GM23338 (cell line): ENCODE measurements at places on chromosomes 12 and 14. TPM values are rescaled to one million over a fixed set of nuclear protein-coding genes. Genes with fewer than 3 reads are reported as not detected.
A peak's percentile ranks its signal among the peaks of the same experiment; 100 is the strongest.

DNA sequence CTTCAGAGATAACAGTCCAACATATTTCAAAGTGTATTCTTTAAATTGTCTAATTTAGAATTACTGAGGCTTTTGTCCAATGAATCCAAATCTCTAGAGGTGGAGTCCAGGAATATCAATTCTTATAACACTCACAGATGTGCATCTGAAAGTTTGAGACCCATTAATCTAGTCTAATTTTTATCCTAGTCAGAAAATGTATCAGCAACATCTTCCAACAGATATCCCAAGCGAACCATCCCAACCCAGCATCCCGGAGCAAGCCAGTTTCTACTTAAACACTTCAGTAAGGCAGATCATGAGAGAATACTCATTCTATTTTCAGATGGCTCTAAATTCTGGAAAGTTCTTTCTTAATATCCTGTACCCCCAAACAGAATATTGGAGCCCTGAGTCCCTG lies 113.5 kb downstream of the BBS10 start:
- H3K27me3 ChIP-seq: no peaks in the 10 kb centered on the region
- no peaks in the 10 kb centered on the region for H3K36me3 ChIP-seq
- H3K4me3 ChIP-seq: no peak overlapping the region
- no peaks in the 10 kb centered on the region for H3K4me1 ChIP-seq
- no peak for DNase-seq

- no peaks in the 10 kb centered on the region for H3K36me3 ChIP-seq
- no peaks in the 10 kb centered on the region for H3K27me3 ChIP-seq
- H3K4me1 ChIP-seq: no peaks in the 10 kb centered on the region
- no peak overlapping the region for H3K27ac ChIP-seq
Measured at GRCh38 chr12:92562063-92562734, 140.6 kb upstream of the PLEKHG7 start.

DNA sequence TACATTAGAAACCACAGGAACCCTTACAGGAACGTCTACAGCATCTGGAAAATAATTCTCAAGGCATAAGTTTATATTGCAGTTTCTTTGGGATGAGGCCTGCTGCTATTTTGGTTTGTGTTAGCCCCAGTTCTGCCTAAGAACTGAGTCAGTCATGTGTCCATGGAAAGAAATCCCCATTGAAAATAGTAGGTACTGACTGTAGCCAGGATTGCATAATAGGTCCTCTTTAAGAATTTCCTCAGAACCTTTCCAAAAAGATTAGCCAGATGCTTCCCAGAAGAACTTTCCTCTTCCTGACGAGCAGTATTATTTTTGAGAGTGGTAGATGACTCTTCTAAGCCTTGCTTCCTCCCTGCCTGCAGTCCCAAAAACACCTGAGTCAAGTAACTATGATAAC lies 52.6 kb downstream of the RASSF8 start:
- no peaks in the 10 kb centered on the region for H3K36me3 ChIP-seq
- DNase-seq: no peak
- H3K4me1 ChIP-seq: peaks cover 18% of the 10 kb centered on the region
- H3K27me3 ChIP-seq: no peaks in the 10 kb centered on the region

- no peaks in the 10 kb centered on the region for H3K27me3 ChIP-seq
- H3K4me1 ChIP-seq: no peaks in the 10 kb centered on the region
- DNase-seq: no peak
- H3K4me3 ChIP-seq: no peak overlapping the region
- no peaks in the 10 kb centered on the region for H3K36me3 ChIP-seq
Measured at GRCh38 chr12:119621878-119622277, 28.3 kb downstream of the TMEM233 start.

DNA sequence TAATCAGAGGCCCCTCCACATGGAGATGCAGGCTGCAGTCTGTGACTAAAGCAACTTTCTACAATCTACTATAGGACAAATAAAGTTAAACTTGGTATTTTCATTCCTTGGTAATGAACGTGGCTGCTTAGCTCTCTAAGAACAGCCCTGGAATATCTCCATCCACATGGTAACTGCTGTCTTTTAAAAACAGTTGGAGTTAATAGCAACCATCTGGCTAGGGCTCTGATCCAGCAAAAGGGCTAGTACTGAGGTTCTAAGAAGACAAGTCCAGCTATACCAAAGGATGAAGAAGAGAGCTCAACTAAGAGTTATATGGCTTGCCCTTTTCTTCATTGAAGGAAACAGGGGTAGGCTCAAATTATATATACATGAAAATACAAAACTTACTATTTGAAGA lies 920.1 kb downstream of the FLRT2 start:
- H3K36me3 ChIP-seq: no peaks in the 10 kb centered on the region
- no peak overlapping the region for H3K27ac ChIP-seq
- no peak for DNase-seq
- no peaks in the 10 kb centered on the region for H3K27me3 ChIP-seq
- H3K4me3 ChIP-seq: no peak overlapping the region

DNA sequence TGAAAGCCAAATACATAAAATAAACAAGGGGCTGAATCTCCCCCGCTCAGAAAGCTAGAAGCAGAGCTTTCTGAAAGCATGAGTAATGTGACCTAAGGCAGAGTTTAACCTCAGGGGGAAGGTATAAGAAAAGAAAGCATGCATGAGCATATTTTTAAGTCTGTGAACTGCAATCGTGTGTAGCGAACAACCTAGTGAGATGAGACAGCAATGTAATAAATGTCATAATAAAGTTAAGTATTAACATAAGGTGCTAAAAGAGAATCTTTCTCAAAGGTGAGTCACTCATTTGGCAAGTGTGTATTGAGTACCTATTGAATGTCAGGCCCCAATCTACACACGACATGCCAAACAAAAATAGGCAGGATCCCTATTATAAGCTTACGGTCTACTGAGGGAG lies 14.2 kb upstream of the WDR20 start:
- H3K36me3 ChIP-seq: no peaks in the 10 kb centered on the region
- H3K4me1 ChIP-seq: peaks cover 21% of the 10 kb centered on the region
- DNase-seq: peak; percentile 19
- no peak overlapping the region for H3K4me3 ChIP-seq

DNA sequence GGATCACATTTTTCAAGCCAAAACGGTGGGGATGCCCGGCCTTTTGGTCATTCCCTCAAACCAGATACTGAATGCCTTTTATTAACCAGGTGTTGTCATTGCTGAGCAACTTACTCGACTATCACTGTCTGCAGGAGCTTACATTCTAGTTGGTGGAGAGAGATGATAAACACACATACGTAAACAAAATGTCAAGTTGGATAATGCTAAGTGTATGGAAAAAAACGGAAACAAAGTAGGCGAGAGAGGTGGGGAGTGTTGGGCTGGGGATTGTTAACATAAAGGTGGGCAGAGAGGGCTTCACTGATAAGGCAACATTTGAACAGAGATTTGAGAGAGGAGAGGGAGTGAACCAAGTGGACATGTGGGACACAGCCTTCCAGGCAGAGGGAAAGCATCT lies 4.5 kb downstream of the C12orf43 start:
- no peak for DNase-seq
- peaks cover 9% of the 10 kb centered on the region for H3K36me3 ChIP-seq
- H3K27ac ChIP-seq: no peak overlapping the region
- H3K27me3 ChIP-seq: no peaks in the 10 kb centered on the region
- H3K4me3 ChIP-seq: no peak overlapping the region
- H3K4me1 ChIP-seq: peaks cover 9% of the 10 kb centered on the region

GRCh38 chr12:53224897-53225634 lies 6.9 kb downstream of the RARG start:
- H3K36me3 ChIP-seq: no peaks in the 10 kb centered on the region; the same call in 1 of the 2 replicates
- DNase-seq: peak; percentile 33
- H3K27me3 ChIP-seq: peaks cover 4% of the 10 kb centered on the region; the same call in 1 of the 2 replicates
- peak overlapping the region; percentile 95; the same call in 1 of the 2 replicates for H3K4me3 ChIP-seq
- H3K4me1 ChIP-seq: peaks cover 57% of the 10 kb centered on the region

GRCh38 chr12:104667139-104667538 lies 210.4 kb downstream of the CHST11 start:
- DNase-seq: no peak
- H3K4me3 ChIP-seq: no peak overlapping the region
- no peaks in the 10 kb centered on the region for H3K27me3 ChIP-seq
- H3K36me3 ChIP-seq: no peaks in the 10 kb centered on the region
- H3K27ac ChIP-seq: no peak overlapping the region
- H3K4me1 ChIP-seq: peaks cover 12% of the 10 kb centered on the region

GRCh38 chr14:73633116-73634010 lies 11.4 kb upstream of the DNAL1 start:
- peaks cover 6% of the 10 kb centered on the region; the same call in 1 of the 2 replicates for H3K4me1 ChIP-seq
- H3K27ac ChIP-seq: no peak overlapping the region
- DNase-seq: peak; percentile 85
- no peaks in the 10 kb centered on the region for H3K27me3 ChIP-seq
- H3K36me3 ChIP-seq: no peaks in the 10 kb centered on the region
- peak overlapping the region; percentile 79 for H3K4me3 ChIP-seq

TNS2 gene
- total RNA-seq: 5.7 and 6.9 TPM in 2 replicates

MYH6 gene
- total RNA-seq: 0.03 and 0.23 TPM in 2 replicates

GNB3 gene
- total RNA-seq: 3.3 and 8.2 TPM in 2 replicates

MAP3K9 gene
- 30.8 and 37.5 TPM in 2 replicates for total RNA-seq

MYF6 gene
- not detected in 2 replicates for total RNA-seq

USP44 gene
- total RNA-seq: 243 and 248 TPM in 2 replicates

DRAM1 gene
- total RNA-seq: 5.4 and 5.7 TPM in 2 replicates
